DMS 273 treated with DMSO at 0.1 percent for 48 hours (cell line): ENCODE measurements at places on chromosomes 13 and 19.

GRCh38 chr13:45768656-45769479 is 66.7 kb downstream of the CBY2 start:
- no peak for DNase-seq

DNA sequence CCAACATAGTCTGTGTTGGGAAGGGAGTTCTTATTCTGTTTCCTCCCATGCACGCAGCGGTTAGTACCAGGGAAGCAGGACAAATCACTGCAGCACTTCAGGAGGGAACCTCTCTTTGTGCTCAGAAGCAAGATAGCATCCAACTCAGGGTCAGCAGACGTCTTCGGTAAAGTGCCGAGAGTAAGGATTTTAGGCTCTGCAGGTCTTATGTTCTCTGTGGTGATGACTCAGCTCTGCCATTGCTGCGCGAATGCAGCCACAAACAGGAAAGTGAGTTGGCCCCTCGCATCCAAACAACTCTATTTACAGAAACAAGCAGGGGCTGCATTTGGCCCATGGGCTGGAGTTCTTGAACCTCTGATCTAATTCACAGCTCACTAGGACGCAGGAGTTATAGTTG is 122.1 kb upstream of the SPATA13 start:
- DNase-seq, result no peak

DNA sequence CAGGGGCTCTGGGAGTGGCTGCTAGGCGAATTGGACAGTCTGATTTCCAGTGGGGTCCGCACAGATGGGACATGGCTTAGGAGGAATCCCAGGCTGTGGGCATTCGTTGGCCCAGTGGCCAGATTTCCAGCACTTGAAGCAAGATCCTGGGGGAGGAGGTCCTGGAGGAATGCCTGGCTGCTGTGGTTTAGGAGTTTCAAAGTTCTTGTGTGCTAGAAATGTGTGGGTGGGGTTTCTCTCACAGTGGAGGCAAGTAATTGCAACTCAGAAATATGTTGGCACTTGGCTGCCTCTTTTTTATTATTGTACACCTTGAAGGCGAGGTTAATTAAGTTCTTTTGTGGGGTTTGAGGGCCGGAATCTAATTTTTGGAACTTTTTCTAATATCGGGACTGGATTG is 17.1 kb downstream of the IGFL3 start:
- DNase-seq, result no peak

GRCh38 chr13:51134763-51135365 is 23.8 kb upstream of the C13orf42 start:
- DNase-seq, result no peak

GRCh38 chr19:35713904-35714495 is 3.8 kb upstream of the KMT2B start:
- DNase-seq, result no peak

GRCh38 chr13:41085961-41086585 is 24.8 kb downstream of the WBP4 start:
- no peak for DNase-seq

GRCh38 chr13:64069892-64070291 is 2654.2 kb upstream of the PCDH20 start:
- no peak for DNase-seq

GRCh38 chr19:42380155-42380554 is 9.9 kb downstream of the CNFN start:
- DNase-seq, result no peak

DNA sequence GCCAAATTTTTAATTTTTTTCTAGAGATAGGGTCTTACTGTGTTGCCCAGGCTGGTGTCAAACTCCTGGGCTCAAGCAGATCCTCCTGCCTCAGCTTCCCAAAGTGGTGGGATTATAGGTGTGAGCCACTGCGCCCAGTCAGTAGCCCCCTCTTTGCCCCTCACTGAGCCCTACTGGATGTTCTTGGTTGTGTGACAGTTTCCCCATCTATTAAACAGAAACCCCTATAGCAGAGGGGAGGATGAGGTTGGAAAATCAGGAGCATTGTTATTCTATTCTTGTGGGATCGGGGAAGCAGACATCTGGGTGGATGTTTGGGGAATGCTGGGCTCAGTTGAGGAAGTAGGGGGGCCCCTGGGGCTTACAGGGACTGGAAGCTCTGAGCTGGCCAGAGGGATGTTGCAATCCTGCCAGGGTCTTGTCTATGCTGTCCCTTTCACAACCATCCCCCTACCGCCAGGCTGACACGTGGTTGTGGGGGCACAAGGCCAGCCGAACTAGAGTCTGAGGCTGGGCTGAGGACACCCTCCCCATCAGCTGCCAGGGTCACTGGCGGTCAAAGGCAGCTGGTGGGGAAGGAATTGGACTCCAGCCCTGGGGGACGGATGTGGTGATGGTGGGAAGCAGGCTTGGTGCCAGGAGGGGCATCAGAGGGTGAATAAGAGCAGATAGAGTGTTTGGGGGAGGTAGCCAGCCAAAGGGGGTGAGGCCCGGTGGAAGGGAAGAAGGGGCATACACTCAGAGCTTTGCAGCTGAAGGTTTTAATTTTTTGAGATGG is 10.9 kb downstream of the APOC1 start:
- DNase-seq, result peak; percentile 53

DNA sequence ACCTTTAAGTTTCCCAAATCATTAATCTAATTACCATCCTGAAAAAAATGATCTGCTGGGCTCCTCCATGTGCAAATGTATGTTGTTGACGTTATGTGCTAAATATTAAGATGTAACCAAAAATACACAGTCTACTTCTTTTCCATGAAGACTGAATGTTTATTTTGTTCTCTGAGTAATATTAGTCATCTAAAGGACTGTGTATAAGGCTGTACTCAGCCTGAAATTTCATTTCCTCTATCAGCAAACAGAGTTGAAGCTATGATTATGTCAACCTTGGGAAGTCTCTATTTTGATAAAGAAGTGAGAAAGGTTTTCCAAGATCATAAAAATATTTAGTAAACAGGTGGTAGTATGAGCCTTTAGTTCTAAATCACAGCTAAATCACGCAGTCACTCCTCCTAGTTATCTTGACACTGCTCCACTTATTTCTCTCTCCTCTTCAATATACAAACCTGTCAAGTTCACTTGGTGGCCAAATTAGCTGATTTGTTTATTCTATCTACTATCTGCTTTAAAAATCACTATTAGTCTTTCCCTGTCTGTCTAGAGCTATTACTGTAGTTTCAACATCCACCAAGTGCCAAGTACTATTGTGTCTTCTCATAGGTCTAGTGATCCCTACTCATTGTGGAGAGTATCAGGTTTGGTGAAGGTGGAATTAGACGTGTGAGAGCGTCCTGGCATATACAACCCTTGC is 211.7 kb upstream of the STARD13 start:
- DNase-seq, result no peak

GRCh38 chr13:77492982-77493381 is 42.5 kb upstream of the SCEL start:
- no peak for DNase-seq

DNA sequence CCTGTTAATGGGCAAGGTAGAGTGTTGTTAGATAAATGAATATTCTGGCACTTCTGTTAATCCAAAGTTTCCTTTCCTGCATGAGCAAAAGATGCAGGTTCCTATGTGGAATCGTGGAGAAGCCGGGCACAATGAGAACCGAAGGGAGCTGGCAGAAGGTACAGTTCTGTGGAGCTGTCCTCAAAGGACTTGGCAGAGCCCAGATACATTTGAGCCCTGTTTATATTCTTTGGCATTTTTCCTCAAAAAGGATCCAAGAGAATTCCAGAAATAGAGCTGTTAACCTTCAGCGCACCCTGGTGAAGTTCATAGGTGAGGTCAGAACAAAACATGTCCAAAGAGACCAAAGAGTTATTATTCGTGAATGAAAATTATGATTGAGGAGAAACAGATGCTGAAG is 4.0 kb upstream of the DLEU7 start:
- DNase-seq, result no peak

DNA sequence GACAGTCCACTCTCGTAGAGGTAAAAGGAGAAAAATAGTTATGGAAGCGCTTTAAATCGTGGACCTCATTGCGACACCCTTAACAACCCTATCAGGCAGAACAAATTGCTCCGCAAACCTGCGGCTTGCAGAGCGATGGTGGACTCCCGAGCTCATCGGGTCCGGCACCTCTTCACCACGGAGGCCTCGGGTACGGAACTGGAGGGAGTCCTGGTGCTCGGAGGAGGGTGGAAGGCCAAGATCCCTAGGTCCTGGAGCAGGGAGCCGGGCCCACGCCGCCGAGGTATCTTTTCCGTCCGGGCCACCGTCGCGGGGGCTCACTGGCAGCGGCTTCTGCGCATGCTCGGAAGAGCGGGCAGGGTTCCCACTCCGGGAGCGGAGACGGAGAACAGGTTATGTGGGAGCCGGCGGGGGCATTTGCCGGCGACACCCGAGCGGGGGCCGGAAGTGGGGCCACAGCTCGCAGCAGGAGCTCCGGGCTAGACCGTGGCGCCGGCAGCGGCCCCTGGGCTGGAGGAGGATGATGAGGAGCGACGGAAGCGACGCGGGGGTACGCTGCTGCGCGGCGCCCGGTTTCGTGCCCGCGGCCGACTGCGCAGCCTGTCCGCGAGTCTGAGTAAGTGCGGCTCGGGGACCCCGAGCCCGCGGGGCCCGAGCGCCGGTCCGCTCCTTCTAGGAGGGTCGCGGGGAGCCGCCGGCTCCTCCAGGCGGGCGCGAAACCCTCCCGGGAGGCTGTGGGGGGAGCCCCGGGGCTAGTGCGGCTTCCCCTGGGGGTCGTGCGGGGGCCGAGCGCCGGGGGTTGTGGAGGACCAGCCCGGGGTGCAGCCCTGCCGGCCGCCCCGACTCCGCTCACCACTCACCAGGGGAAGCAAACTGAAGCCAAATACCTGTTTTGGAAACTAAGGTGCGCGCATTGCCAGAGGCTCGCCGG is at the start of gene ABHD13:
Gene ABHD13, plus strand, starts transcription at position 349 of the 931 bp plus-strand sequence. CDS start 10,827 bp downstream, outside the sequence.
- peak; percentile 63 for DNase-seq

DNA sequence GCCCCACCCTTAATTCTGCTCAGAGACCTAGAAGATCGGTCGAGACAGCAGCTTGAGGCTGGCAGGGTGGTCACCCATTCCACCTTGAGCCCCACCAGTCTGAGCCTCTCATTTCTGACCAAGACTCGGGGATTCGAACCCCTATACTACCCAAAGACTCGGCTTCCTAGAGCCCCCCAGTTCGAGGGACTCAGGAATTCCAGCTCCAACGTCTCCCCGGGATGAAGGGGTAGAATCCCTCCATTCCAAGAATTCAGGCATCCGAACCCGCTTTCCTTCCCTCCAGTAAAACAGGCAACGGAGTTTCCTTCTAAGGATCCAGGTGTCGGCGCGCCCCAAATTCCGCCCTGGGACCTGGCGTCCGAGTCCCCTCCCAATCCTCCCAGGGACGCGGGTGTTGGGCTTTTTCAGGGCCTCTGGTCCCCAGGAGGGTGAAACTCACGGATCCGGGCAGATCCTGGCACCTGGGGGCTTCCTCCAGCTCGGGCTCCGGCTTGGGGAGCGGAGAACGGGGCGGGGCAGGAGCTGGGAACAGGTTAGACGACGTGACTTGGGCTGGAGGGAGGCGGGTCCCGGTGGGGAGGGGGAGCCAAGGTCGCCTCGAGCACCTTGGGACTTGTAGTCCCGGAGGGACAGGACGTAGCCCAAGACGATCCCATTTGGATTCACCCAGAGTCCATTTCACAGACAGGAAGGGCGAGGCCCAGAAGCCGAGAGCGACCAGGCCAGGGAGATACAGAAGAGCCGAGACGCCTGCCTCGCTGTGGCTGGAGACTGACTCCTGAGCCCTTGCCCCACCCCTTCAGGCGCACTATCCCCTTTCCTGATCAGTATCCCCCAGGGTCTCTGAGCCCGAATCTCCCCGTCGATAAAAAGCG is at the start of gene PPP1R13L:
Gene PPP1R13L, minus strand, starts transcription at position 513 of the 878 bp plus-strand sequence. CDS start 6,751 bp downstream, outside the sequence.
- no peak for DNase-seq

GRCh38 chr13:40220299-40220935 is 446.0 kb downstream of the FOXO1 start:
- DNase-seq, result no peak

- DNase-seq, result no peak
Measured at GRCh38 chr13:41751734-41752445, 209.0 kb downstream of the VWA8 start.

- no peak for DNase-seq
Measured at GRCh38 chr13:26551255-26551860, 6.1 kb upstream of the WASF3 start.

- no peak for DNase-seq
Measured at GRCh38 chr19:5170329-5170745, 170.3 kb downstream of the PTPRS start.

GRCh38 chr13:51000571-51001260 is 91.1 kb downstream of the RNASEH2B start:
- peak; percentile 83 for DNase-seq

DNA sequence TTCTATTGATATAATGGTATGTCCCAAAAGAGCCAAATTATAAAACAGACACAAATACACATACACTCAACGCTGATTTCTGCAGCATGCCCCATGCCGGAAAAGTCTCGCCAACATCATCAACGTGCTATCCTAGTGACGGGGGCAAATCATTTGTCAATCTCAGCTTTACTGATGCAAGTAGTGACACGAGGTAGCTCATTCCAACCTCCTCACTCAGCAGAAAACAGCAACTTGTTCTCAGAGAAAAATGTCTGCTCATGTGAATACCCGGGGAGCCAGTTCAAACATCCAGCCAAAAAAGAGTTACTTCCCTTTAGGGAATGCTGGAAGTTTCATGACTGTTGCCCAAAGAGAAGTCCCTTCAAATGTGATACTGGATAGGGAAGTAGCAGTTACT is 46.3 kb downstream of the SOX21 start:
- DNase-seq, result no peak

DNA sequence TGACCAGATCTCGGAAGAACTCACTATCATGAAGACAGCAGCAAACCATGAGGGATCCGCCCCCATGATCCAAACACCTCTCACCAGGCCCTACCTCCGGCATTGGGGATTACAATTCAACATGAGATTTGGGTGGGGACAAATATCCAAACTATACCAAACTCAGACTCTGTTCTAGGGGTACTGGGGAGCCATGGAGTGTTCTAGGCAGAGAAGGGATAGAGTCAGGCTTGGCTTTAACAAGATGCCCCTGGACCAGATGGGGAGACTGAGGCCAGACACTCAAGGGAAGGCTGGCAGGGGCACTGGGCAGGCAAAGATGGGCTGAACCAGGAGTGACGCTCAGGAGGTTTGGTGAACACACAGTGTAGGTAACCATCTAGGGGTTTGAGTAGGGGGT is 11.9 kb upstream of the SCN1B start:
- no peak for DNase-seq

DNA sequence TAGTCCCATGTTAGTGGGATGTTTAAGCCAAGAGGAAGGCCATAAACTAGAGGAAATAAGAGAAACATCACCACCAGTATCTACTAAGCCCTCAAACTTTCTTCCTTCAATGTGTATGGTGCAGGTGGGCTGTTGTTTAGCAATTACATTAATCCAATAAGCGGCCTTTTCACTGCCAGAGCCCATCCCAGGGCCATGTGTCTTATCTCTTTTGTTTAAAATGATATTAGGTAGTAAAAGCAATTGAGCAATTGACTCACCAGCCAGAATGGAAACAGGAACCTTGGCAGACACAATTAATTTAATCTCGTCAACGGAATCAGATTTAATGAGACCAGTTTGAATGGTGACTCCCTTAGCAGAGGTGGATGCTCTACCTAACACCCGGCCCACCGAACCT is 1503.5 kb downstream of the UQCRFS1 start:
- no peak for DNase-seq

DNA sequence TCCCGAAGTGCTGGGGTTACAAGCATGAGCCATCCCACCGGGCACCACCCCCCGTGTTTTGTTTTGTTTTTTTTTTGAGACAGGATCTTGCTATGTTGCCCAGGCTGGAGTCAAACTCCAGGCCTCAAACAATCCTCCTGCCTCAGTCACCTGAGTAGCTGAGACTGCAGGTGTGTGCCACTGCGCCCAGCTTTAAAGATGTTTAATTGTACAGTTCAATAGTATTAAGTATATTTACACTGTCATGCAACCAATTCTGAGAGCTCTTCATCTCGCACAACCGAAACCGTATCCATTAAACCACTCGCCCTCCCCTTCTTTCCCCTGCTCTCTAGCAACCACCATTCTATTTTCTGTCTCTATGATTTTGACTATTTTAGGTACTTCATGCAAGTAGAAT is 15.6 kb downstream of the NUCB1 start:
- no peak for DNase-seq
